ENCODE measurements at places on chromosomes 6 and 20.

DNA sequence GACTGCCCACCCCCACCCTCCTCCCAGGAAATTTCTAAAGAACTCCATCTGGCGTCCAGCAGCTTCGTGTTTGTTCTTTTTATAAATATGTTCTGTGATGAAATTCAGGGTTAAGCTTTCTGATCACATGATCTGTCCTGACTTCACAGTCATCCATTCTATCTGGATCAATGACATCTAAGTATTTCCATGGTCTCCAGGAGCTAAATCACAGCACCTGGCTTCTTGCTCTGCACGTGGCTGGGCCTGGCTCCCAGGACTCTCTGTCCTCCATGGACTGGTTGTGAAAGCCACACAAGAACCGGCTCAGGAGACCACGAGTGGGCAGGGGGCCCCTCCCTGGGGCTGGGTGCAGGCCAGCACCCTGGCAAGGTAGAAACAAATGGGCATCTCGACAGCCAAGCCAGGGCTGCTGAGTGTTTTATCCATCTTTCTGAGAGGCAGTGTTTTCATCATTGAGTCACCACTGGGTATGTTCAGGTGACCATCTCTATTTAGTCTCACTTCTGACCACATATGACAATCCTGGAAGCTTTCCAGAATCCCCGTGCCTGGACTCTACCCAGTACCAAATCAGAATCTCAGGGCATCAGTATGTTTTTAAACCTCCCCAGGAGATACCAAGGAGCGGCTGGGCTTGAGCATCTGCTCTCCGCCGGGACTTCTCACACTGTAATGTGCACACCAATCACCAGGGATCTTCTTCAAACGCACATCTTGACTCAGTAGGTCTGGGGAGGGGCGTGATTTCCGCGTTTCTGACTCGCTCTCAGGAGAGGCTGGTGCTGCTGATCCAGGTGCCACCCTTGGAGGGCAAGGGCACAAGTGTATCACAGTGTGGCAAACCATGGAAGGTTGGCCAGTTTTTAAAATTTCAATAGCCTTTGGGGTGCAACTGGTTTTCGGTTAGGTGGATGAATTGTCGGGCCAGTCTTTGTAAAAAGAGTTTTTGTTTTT, 31.6 kb upstream of the PXDC1 start:
- no peak for DNase-seq

- no peak for DNase-seq
Measured at GRCh38 chr6:139518556-139519091, 144.2 kb upstream of the CITED2 start.

DNA sequence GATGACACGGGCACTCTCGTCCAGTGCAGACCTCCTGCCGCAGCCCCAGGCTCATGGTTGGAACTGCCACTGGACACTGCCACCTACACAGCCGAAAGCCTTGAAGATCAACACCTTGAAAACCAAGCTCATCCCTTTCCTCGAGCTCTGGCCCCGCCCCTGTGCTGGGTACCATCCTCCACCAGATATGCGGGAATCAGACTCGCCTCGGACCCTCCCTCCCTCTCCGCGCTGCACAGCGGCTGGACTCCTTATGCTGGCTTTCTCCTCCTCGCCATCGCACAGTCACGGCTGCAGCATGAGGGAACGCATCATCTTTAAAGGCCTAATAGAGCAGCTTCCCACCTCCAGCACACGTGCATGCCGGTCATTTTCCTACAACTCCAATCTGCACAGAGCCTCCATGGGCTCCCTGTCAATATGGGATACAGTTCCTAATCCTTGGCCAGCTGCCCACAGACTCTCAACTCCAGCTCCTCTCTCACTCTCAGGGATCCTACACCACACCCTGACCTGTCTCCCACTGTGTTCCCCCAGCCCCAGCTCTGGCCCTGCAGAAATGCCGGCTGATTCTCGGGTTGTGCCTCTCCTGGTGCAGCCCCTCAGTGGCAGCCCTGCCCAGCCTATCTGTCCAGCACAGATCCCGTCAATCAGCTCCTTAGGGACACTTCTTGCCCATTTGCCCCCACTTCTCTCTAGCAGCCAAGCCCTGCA, 23.2 kb downstream of the TXNDC5 start:
- no peak for DNase-seq

DNA sequence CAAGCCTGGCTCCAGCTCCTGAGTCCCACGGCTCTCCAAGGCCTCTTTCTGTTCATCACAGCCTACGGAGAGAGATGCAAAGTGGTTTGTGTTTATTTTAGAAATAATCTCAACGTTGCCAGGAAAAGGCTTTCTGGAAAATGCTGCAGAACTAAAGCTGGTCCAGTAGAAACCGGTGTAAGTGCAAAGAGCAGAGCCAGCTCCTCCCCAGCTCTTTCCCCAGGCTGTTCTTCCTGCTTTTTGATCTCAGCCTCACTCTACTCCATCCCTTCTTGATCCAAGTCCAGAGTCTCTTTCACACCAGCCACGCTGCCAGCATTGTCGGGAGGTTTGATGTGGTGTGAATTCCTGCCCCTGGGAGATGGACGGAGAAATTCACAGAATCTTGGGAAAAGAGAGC, 69.8 kb downstream of the TMEM170B start:
- DNase-seq, result peak; percentile 45

- peak; percentile 8 for DNase-seq
Measured at GRCh38 chr6:33118525-33119123, 42.8 kb downstream of the HLA-DPB1 start.

DNA sequence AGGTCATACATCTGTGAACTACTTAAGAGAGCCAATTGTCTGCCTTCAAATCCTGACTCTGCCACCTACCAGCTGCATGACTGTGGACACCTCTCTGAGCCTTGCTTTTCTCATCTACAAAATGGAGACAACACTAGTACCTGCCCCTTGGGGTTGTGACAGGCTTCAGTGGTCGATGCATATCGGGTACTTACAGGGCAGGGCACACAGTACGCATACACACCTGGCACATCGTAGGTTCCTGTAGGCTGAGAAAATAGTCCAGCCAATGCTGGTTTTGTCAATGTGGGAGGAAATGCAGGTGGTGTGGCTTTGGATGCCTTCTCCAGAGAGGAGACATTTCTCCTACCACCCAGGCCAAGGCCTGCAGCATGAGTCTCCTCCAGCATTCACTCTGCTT, 2.3 kb downstream of the ADIG start:
- DNase-seq, result no peak

Measured in astrocyte (in vitro differentiated cells and primary cell).